ENCODE measurements at places on chromosomes 3 and 15.

GRCh38 chr3:12288182-12289129, at the start of gene PPARG:
Gene PPARG (plus strand): TSS chr3:12289070. CDS start chr3:12379712, 90,642 bp downstream.
- DNase-seq = no peak

DNA sequence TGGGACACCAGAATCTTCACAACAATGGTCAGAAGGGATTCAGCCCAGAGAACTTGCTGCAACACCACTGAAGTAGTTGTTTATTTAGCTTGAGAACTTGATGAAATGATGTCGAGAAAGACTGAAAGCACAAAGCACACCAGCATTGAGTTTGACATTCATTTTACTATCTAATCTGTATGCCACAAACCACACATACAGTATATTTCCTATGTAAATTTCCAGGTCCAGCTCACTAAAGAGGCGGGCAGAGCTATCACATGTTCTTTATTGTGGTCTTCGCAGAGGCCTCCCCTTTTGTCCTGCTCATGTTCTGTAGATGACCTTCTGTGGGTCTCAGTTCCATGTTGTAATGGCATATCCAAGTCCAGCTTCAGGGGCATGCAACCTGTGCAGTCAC, 10.4 kb upstream of the FMN1 start:
- no peak for DNase-seq

DNA sequence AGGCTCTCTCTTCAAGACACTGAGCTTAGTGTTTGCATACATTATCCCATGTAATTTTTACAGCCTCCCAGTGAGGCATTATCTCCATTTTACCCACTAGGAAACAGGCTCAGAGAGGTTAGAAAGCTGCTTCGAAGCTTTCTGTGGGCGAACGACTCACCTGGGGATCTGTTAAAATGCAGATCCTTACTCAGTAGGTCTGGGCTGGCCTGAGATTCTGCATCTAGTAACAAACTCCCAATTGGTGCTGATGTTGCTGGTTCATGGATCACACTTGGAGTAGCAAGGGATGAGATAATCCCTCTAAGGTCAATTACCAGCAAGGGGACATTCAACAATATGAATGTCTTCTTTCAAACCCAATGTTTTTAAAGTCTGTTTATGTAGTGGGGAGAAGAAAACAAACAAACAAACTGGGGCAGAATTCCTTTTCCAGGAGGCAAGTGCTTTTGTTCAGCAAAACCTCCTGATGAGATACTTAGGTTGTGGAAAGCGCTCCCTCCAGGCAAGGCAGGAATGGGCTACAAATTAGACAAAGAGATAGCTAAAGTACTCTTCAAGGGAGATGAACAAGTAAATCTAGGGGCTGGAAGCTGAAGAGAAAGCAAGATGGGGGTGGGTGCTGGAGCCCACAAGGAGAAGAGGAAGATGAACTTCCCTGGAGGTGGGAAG, 311.9 kb downstream of the SHQ1 start:
- no peak for DNase-seq

DNA sequence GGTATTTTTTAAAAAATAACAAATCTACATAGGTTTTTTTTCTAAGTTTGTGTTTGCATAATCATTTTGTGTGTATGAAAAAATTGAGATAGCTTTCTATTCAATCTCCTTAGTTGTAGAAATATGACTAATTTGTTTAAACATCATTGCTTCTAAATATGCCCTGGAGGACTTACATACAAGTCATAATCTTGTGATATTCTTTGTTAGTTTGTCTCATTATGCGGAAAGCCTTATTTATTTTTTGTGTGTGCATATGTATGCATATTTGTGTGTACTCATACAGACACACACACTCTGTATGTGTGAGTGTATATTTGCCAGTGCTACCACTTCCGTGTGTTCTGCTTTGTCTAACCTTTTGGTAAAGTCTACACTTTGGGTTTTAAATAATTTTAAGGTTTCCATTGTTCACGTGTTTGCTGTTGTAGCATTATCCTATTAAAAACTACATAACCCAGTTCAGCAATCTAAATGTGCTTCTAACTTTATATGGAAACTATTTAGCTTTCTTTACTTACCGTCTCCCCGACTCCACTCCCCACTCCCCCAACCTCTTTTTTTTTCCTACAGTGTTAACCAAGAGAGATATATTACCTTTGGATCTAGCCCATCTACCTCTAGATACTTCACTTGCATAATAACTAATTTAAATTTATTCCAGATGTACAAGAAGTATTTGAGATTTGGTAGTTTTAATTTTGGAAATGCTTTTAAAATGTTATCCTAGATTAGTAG, 111.7 kb downstream of the FNDC3B start:
- DNase-seq = no peak

DNA sequence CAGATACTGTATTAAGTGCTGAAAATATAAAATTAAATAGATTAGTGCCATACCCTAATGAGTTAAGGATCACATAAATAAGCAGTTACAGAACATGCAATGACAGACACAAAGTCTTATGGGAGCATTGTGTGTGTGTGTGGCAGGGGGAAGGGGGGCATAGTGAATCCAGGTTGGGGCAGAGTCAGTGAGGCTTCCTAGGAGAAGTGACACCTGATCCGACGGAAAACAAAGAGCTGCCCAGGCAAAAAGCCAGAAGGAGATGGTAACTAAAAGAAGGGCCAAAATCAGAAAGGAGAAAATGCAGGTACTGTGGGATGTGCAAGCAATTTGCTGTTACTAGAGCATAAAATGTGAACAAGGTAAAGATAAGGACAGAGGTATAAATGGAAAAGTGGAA, 80.1 kb upstream of the CHRM5 start:
- peak; percentile 34 for DNase-seq

- DNase-seq = no peak
These were observed 17.5 kb downstream of the DNAJB8 start for GRCh38 chr3:128449111-128449638.
